Endodermal cell (in vitro differentiated cells): ENCODE measurements at places on chromosomes 5 and 9. TPM values are rescaled to one million over a fixed set of nuclear protein-coding genes. Genes with fewer than 3 reads are reported as not detected.

DNA sequence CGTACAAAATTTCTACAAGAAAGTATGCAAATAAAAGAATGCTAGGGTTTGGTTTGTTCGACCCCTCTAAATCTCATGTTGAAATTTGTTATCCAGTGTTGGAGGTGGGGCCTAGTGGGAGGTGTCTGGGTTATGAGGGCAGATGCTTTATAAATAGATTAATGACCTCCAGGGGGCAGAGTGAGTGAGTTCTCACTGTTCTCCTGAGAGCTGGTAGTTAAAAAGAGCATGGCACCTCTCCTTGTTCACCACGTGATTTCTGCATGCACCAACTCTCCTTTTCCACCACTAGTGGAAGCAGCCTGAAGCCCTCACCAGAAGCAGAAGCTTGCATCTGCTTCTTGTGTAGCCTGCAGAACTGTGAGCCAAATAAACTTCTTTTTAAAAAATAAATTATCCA, 50.4 kb upstream of the FAM170A start:
- peak; percentile 72 for DNase-seq

SLC2A6 gene
- 15.0 and 17.7 TPM in 2 replicates for total RNA-seq

DNA sequence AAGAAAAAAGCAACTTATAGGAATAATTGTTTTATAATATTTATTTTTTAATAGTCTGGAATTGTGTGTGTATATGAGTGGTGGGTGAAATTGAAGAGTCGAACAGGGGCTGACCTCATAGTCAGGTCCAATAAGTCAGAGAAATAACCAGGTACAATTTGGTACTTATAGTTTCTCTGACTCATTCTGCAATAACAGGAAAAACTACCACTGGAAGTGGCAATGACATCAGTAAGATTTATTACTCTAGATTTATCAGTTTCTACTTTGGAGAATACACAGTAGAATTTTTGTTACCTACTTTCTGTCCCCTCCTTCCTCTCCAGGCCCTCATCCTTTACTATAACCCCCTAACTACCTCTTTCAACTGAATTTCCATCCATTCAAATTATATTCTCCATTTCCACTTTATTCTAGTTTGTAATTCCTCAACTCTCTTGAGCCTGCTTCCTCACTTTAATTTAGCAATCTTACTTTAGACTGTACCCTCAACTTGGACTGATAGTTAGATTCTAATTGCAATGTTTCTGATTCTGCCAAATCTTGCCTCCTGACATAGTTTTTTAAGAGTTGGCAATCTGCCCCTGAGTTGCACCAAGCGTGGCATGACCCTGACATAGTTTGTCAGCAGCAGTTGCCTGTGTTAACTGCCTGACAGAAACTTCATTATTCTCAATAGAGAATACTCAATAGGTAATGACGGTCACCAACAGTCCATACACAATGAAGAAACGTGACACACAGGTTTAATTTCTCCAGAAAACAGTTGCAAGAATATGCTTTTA, 475.3 kb upstream of the RIOK2 start:
- DNase-seq, result no peak

DNA sequence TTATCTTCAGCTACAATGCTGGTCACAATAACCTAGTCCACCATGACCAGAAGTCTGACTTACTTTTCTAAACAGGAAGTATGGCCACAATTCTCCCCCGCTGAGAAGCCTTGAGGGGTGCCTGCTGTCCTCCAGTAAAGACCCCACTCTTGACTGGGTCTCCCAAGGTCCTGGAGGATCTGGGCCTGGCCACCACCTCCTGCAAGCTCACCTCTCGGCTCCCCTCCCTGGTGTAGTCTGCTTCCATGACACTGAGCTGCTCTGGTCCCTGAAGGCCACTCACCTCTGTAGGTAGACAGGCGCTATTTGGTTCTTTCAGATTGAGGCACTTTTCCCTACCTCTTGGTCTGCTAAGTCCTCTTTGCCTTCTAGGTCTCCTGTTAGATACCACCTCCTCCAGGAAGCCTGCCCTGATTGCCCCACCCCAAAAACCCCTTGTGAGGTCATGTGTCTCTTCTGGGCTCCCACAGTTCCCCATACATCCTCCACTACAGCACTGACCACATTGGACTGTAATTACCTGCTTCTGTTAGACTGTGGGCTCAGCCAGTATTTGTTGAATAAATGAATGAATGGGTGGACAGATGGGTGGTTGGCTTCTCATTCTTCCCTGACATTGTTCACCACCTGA, 62.6 kb upstream of the IER5L start:
- no peak for DNase-seq

- DNase-seq, result no peak
Observed at GRCh38 chr5:74182603-74183002, 457.9 kb downstream of the ENC1 start.

- no peak for DNase-seq
Observed at GRCh38 chr9:4938496-4938895, 46.6 kb upstream of the JAK2 start.

DNA sequence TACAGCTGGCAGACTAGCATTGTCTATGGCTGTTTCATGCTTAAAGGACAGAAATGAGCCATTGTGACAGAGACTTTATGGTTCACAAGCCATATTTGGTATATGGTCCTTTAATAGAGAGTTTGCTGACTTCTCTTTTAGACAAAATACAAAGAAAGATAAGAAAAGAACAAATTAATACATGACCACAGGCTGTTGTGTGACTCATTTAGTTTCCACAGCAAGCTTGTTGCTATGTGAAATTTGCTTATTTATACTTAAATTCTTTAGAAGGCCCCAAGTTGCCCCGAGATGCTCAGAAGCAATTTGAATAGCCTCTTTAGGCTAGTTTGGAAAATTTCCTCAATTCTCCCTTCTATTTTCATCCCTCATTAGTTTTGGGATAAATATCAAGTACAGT, 315.3 kb upstream of the RPS23 start:
- DNase-seq, result no peak

GRCh38 chr5:89346573-89346972, 463.6 kb upstream of the MEF2C start:
- no peak for DNase-seq

TEK gene
- 2.7 to 5.5 TPM (median 4.9 TPM) in 3 replicates for total RNA-seq

- no peak for DNase-seq
Observed at GRCh38 chr5:170493028-170493820, 10.6 kb upstream of the KCNIP1 start.

GRCh38 chr9:75146229-75146628, 57.9 kb downstream of the OSTF1 start:
- no peak for DNase-seq

DNA sequence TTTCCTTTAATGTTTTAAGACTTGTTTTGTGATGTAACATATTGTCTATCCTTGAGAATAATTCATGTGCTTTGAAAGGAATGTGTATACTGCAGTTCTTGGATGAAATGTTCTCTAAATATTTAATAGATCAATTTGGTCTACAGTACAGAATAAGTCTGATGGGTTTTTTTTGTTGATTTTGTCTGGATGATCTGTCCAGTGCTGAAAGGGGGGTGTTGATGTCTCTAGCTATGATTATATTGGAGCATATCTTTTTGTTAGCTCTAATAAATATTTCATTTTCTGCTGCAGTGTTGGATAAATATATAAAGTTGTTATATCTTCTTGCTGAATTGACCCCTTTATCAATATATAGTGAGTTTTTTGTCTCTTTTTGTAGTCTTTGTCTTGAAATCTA, 269.9 kb upstream of the TUSC1 start:
- DNase-seq, result no peak

- DNase-seq, result peak; percentile 17
Observed at GRCh38 chr5:172553167-172553566, 87.9 kb upstream of the NEURL1B start.

GRCh38 chr5:37015795-37016666, 139.5 kb downstream of the NIPBL start:
- DNase-seq, result no peak

DNA sequence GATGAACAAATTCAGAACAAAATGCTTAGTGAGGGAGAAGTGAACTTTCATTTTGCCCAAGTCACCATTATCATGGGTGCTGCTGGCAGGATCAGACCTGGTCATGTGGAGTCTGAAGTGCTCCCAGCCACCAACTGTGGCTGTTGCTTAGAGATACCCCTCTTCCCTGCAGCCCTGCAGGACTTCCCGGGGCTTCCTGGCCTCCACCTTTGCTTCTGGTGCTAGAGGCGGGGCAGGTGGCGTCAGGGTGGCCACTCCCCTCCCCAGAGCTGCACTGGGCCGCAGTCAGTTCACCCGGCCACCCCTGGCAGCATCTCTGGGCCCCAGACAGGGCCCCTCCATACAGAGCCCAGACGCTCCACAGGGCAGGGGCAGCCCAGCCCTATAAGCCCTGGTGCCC, 30.0 kb upstream of the SLC12A7 start:
- no peak for DNase-seq

GABRP gene
- 1.2 to 2.5 TPM (median 1.9 TPM) in 3 replicates for total RNA-seq

DNA sequence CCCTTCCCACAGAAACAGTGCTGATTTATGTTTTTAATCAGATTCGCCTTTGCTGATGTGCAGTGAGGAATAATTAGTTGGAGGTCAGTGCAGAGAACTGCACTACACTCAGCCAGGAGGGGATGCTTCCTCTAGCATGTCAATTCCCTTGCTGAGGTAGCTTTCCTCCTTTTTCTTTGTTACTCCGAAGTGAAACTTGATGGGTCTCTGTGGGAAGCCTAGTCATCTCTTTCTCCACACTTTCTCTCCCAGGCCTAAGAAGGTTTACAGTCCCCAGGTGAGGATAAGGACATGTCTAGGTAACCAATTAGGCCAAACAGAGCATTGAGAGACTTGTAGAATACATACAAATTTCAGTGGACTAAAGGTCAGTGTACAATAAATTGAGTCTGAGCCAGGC, 461.8 kb downstream of the KIF4B start:
- DNase-seq, result peak; percentile 47

SPAAR gene
- total RNA-seq, result 0.16 TPM in 1 of 2 replicates, not detected in the other

PRRT1B gene
- 35.2 and 42.9 TPM in 2 replicates for total RNA-seq

DDX4 gene
- total RNA-seq, result not detected in 3 replicates

GRCh38 chr9:120650352-120650751, 63.9 kb downstream of the MEGF9 start:
- no peak for DNase-seq

DNA sequence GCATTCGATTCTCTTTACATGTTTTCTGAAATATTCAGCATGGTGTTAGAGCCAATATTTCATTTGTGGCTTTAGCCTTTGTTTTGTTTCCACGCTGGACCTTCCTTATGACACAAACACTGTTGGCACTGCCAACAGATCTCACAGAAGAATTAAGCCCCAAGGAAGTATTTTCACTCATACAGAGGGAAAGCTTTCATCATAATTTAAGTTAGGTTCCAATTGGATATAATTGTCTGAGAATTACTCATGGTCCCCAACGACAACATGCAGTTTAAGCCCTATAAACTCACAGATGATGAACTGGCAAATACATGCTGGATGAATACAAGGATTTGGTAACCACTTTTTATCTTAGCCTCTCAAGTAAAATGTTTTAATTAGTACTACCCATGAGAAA, 259.5 kb downstream of the EBF1 start:
- no peak for DNase-seq

TAF11L5 gene
- not detected in 2 replicates for total RNA-seq

WDR38 gene
- not detected in 2 replicates for total RNA-seq

GRCh38 chr5:101590384-101590783, 687.3 kb upstream of the ST8SIA4 start:
- DNase-seq, result peak; percentile 55

DNA sequence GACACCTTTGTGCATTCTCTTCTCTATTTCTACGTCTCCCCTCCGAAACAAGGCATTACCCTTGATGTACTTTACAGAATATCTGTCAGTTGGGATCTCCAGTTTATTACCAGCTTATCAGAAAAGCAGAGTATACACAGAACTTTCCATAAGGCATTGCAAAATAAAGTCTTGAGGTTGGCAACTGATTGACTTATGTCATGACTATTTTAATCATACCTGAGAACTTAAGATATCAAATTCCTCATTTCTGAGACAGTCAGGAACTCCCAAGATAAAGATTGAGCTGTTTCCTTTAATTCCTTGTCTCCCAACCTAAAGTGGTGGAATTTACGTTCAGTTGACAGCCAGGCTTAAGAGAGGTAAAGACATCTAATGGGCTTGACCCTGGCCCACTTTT, 110.9 kb downstream of the MEF2C start:
- no peak for DNase-seq

GRCh38 chr5:98341038-98342032, 432.1 kb upstream of the RGMB start:
- DNase-seq, result no peak
